Nephron progenitor cell (in vitro differentiated cells): ENCODE measurements at places on chromosomes 3 and 15.

DNA sequence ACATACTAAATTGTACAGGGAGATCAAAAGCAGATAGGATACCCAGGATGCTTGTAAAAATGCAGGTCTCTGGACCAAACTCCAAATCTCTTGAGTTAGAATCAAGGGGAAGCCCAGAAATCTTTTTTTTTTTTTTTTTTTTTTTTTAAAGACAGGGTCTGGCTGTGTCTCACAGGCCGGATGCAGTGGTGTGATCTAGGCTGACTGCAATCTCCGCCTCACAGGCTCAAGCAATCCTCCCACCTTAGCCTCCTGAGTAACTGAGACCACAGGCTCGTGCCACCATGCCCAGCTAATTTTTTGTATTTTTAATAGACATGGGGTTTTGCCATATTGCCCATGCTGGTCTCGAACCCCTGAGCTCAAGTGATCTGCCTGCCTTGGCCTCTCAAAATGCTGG, 373.5 kb downstream of the SHQ1 start:
- DNase-seq: no peak

GRCh38 chr15:77499087-77499760, 78.5 kb downstream of the HMG20A start:
- DNase-seq: no peak

- no peak for DNase-seq
These were observed 322.3 kb downstream of the ARRDC4 start for GRCh38 chr15:98282656-98283332.

- no peak for DNase-seq
These were observed 24.0 kb upstream of the USP3 start for GRCh38 chr15:63480441-63480821.

DNA sequence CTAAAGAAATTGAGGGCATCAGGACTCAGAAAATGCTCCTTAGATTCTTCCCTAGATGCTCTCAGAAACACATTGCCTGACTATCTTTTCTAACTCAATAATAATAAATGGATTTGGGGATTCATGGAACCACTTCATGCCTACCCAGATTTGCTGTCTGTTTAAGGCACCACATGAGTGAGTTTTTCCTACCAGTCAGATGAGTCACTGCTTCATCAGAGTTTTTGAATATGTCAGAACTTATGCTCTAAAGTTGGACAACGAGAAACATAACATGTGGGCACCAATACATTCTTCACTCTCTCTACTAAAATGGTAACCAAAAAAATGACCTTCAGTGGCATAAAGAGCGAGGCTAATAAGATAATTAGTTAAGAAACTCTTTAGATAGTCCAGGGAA, 1135.1 kb downstream of the TUSC7 start:
- no peak for DNase-seq

GRCh38 chr15:44810237-44810636, 73.9 kb downstream of the TRIM69 start:
- no peak for DNase-seq

DNA sequence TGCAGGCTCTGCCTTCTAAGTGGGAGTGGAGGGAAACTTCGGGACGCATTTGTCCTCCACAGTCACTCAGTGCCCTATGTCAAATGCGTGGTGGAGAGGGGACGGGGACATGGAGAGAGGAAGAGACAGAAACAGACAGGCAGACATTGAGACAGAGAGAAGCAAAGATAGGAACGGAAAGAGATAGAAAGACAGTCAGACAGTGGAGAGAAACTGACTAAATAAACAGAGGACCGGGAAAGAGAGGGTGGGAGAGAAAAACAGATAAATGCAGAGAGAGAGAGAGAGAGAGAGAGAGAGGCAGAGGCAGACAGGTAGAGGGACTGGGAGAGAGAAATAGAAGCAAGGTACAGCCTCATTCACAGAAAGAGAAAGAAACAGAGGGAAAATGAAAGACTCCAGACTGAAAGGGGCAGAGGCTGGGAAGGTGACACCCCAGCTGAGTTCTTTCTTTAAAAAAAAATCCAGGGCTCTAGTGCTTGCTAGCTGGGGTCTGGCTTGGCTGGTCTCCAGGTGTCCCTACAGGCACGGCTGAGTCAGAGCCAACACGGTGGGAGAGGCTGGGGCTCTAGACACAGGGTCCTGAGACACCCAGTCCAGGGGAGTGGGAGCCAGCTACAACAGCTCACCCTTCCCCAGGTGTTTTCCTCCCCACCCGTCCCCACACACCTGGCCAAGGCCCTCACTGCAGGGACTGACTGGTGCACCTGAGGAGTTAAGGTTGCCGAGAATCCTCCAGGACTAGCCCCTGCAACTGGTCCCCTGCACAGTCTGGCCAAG, 506.1 kb upstream of the PROK2 start:
- no peak for DNase-seq

- no peak for DNase-seq
These were observed 237.5 kb downstream of the GAP43 start for GRCh38 chr3:115860766-115861165.
